ENCODE measurements at places on chromosomes 11 and 22.

DNA sequence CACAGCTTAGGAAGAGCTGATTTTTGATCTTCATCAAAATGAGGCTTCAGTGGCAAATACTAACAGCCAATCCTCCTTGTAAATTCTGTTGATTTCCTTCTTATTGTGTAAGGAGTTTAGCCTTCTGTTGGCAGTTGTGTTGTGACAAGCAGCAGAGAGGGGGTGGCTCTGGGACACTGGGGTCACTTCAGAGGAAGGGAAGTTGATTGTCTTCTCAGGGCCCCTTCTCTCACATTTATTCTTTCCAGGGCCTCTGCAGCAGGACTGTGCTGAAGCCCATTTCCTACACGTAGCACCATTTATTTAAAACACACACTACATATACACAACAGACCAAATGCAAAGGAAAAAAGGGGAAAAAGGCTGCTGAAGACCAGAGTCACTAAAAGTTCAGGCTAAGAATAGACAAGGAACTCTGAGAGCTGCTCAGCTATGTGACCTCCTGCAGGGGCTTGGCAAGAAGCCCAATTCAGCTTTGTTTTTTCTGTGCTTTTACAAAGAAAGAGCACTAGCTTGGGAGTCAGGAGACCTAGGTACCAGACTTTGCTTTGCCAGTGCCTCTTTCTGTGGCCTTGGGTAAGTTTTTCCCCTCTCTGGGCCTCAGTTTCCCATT is 28.3 kb upstream of the UPB1 start:
- DNase-seq: no peak

GRCh38 chr22:44885806-44886360 is 123.9 kb downstream of the PHF21B start:
- DNase-seq: no peak

GRCh38 chr11:93407777-93408401 is 77.3 kb downstream of the DEUP1 start:
- DNase-seq: peak; percentile 3

- no peak for DNase-seq
These were observed 31.2 kb upstream of the RBMXL2 start for GRCh38 chr11:7057641-7058040.

GRCh38 chr11:19800714-19801519 is 88.3 kb downstream of the NAV2 start:
- no peak for DNase-seq

DNA sequence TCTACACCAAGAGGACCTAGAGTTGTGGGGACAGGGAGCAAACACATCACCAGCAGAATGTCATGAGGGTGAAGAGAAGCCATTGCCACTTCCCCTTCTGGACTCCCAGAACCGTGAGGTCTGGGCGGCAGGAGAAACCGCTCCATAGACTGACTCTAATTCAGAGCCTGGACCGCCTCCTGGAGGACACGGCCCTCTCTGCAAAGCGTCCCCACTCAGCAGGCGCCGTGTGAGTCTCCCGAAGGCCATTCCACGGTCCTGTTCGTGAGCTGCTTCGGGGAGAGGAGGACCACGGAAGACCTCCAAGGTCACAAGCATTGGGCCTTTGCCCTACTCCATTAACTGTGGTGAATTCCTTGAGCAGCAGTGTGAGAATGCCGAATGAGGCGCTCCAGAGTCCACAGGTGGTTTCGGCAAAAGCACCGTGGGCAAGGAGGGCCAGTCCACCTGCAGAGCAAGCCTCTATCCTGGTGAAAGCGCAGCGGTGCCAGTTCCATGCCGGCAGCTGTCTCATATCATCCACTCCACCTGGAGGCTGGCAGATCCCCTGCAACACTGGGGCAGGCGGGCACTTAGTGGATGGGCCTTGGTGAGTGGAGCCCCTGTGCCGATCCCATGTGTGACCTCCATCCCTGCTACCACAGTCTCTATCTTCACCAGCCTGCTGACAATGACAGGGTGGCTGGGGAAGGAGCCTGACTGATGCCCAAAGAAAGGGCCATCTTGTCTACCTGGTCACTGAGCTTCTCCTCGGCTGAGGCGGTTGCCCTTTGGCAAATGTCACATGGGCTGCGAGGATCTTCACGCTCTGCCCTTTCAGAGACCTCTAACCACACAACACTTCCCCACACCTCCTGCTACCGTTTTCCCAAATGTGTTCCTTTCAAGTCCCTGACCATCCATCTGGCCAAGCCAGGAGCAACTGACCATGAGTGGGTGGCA is 7.5 kb downstream of the C11orf21 start:
- no peak for DNase-seq

- no peak for DNase-seq
These were observed 110.1 kb upstream of the TTC12 start for GRCh38 chr11:113204280-113204679.

GRCh38 chr11:110311783-110312579 is 15.6 kb upstream of the RDX start:
- DNase-seq: no peak

- no peak for DNase-seq
These were observed 1.7 kb downstream of the C2CD2L start for GRCh38 chr11:119108857-119109221.

- no peak for DNase-seq
These were observed 28.7 kb downstream of the MS4A2 start for GRCh38 chr11:60116996-60117790.

DNA sequence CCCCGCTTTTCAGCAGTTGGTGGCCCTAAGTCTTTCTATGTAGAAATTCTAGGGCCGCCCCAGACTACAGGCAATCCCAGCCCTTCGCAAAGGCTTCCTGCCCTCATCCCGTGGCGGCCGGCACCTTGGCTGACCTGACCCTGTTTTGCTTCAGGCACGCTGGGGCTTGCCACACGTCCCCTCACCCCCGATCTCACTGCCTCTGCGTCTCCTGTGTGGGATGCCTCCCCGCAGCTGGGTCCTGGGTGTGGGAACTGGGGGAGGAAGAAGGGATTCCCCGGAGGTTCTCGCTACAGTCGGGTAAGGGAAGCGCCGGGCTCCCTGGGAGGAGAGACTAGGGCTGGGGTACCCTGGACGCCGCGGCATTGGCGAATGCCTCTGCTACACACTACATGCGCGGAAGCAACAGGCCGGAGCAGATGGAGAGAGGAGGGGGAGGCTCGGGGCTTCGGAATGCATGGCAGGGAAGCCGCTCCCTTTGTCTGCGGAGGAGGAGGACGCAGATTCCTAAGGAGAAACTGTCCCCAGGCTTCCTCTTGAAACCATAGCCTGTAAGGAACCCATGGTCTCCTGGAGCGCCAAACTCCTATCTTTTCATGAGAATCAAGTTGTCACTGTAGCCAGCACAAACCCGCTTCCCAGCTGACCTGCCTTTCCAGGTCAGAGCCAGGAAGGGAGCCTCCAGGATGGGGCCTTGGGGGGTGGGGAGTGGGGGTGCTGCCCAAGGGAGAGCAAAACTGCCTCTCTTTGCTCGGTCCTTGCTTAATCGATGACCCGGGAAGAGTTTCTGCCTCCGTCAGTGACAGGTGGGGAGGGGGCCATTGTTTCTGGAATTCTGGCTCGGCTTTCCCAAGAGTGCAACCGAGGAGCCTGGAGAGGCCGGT is 1.4 kb downstream of the DTX4 start:
- no peak for DNase-seq

DNA sequence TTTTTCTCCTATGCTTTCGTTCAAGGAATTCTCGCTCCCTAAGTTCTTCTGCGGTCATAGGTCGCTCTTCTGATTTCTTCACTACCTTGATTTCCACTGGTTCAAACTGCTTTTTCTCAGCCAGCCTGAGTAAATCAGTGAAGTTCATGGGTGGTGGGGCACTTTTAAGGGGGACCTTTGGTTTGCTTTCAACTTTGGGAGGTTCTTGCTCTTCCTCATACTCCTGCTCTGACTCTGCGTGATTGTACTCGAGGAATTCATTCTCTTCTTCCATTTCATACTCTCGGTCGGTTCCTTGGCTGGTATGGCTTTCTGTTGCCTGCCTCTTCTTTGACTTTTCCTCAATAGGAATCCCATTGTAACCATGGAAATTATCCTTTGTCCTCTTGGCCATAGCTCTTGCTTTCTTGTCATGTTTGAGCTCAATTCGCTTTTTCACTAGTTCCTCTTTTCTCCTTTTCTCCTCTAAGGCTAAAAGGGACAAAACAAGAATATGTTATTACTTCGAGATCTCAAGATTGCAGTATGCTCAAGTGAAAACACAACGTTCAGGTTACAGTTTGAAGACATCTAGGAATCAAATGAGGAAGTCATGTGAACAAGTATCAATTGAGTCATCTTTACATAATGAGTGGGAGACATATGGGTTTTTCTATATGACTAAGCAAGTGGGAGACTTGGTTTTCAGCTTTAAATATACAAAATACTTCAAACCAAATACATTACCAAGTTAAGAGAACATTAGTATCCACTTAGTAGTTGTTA is 16.2 kb downstream of the MISFA start:
- DNase-seq: no peak

DNA sequence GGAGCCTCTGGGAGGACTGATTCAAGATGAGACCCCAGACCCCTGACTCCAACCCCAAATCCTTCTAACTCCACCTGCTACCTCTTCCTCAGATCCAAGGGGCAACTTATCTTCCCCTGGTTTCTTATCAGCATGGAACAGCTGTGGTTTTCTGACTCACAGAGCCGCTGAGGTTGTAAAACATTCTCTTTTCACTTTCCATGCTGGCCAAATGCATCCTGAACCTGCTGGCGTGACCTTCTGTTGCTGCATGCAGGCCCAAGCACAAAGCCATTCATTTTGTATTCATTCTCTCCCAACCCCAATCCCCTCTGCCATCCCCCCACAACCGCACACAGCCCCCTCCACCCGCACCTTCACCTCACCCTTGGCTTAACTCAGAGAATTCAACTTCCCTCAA is 70.3 kb downstream of the SEZ6L start:
- DNase-seq: no peak

DNA sequence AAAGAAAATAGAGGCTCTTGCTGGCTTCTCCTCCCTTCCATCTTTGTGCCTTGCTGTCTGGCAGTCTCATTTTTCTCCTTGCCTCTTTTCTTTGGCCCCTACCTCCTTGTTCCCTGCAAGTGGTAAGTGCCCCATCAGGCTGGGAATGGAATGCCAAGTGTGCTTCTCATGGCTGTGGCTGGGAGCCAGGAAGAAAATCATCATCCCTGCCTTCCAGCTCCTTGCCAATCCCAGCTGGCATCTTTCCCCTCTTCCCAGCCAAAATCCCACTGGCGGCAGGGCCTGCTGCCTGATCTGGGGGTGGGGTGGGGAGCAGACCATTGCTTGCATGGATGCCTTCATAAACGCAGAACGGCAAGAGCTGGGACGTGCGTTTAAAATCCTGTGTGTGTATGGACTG is 27.0 kb upstream of the SLC25A18 start:
- no peak for DNase-seq

- DNase-seq: no peak
These were observed 76.9 kb upstream of the CADM1 start for GRCh38 chr11:115580927-115581680.

DNA sequence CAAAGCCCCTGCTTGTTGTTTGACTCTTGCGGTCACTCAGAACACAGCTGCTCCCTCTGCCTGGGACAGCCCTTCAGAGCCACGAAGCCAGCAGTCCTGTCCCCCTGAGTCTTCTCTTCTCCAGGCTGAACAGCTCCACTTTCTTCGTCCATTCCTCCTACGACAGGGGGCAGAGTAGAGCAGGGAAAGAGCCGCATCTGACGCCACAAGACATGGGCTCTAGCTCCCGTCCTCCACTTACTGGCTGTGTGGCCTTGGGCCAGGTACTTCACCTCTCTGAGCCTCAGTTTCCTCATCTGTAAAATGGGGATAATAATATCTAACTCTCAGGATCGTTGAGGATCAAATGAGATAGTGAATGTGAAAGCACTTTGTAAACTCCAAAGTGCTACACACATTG is 29.9 kb downstream of the CHRDL2 start:
- DNase-seq: no peak

DNA sequence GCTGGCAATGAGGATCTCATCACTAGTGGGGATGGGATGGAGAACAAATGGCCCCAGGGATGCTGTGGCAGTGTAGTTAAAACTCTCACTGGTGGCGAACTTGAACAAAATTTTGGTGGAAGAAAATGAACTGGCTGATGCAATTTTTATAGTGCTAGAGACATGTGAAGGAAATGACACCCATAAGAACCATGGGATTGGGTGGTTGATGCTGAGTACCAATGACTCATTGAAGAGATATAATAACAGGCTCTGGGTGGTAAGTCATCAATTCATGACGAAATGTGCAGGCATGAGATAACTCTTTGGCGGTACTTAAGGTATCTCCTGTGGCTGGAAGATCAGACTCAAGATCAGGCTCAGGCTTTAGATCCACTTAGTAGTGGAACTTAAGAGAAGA is 172.9 kb upstream of the DDI1 start:
- peak; percentile 30 for DNase-seq

GRCh38 chr11:95241681-95242081 is 10.7 kb upstream of the SESN3 start:
- no peak for DNase-seq

DNA sequence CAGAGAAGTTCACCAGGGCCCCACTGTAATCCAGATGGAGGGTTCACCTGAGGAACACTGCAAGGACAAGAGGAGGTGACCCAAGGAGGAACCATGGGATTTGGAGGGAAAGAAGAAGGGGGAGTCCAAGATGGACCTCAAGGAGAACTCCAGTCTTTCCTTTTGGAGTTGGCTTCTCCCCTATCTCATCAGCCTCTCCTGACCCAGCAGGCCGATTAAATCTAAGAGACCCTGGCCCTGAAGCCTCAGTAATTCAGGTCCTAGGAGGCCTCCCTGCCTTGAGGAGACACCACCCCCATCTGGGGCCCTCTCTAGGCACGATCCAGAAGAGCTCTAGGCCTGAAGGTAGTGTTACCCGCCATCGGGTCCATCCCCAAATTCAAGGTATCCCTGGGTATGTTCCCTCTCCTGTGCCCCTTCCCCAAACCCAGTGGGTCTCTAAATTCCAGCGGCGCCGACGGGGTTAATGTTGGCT is 15.1 kb upstream of the DGKZ start:
- DNase-seq: no peak

DNA sequence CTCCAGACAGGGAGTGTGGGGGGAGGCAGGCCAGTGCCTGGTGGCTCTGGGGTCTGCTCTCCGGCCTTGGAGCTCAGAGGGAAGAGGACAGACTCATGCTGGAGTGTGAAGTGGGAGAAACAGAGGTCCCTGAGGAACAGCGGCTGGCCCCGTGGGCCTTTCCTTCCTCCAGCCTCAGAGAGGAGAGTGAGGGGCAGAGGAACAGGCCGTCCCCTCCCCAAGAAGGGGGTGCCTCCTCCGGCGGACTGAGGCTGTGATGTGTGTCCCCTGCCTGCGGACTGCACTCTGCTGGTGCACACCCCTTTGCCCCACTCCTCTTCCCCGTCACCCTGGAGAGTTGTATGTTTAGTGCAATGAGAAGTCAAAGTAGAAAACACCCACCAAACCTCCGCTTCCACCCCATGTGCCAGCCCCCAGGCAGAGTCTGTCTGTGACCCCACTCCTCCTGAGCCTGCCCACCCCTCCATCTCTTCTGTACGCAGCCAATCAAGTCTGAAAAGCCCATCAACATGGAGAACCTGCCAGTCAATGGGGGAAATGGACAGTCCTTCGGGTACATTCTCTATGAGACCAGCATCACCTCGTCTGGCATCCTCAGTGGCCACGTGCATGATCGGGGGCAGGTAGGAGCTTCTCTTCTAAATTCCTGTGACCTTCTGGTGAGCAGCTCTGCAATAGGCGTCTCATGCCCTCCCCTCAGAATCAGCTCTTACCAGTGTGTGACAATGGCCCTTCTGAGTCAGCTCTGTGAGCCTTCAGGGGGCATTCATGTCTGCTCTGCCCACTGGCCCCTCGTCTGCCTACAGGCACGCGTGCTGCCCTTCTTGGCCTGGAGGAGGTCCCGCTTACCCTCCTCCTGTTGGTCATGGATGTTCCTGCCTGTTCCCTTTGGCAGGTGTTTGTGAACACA is 39.0 kb downstream of the GLB1L2 start:
- DNase-seq: no peak

- no peak for DNase-seq
These were observed 492.6 kb upstream of the CADM1 start for GRCh38 chr11:115996808-115997188.

Measured in fibroblast of skin of left quadriceps (primary cell).